T-helper 2 cell (primary cell): ENCODE measurements at places on chromosomes 6 and 20.

DNA sequence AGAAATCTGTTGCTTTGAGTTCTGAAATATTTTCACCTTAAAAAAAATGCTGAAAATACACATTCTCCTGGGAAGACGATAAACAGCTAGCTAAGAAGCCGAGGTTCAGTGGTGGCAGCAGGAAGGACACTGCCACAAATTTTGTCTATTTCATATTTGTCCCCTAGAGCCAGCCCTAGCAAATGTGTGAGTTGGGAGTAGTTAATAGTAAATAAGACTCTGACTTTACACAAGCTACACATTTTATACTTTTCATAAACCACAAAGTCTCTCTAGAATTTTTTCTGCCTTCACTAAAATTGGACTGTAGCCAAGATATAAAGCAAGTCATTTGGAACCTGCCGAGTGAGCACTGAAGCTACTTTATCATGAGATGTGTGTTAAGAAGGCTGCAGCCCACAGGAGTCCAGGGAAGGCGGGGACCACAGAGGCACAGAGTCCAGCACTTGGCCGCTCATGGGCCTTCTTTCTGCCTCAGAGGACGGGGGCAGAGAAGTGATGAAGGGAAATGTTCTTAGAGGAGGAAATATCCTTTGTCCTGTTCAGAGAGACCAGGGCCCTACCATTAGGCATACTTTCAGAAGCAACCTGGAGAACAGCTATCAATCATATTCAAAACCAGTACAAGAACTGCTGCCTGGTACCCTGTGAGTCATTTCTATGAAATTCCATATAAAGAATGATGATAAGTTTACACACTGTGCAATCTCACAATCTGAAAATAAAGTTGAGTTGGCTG lies 241.7 kb upstream of the TAB2 start:
- no peak for DNase-seq

GRCh38 chr20:38645980-38646858 lies 44.6 kb downstream of the ARHGAP40 start:
- DNase-seq = peak; percentile 80

DNA sequence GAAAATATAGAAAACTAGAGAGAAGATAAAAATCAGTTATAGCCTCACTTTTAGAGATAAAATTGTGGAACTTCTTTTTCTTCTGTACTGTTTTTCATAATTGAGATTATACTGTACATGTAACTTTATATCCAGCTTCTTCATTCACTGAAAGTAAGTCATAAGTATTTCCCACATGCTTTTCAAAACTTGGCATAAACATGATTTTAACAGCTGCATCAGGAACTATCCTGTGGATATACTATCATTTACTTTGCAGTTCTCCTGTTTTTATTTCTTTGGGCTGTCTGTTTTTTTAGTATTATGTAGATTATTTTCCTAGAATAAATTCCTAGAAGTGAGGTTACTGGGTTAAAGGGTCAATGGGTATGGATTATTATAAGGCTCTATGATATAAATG lies 14.8 kb downstream of the DSTN start:
- no peak for DNase-seq

- no peak for DNase-seq
Measured at GRCh38 chr20:20793591-20793990, 81.1 kb upstream of the RALGAPA2 start.

GRCh38 chr6:104768906-104769305 lies 90.8 kb downstream of the HACE1 start:
- no peak for DNase-seq

GRCh38 chr20:37869334-37869861 lies 33.5 kb upstream of the VSTM2L start:
- no peak for DNase-seq

GRCh38 chr6:111091987-111092386 lies 4.7 kb downstream of the SLC16A10 start:
- DNase-seq = no peak

DNA sequence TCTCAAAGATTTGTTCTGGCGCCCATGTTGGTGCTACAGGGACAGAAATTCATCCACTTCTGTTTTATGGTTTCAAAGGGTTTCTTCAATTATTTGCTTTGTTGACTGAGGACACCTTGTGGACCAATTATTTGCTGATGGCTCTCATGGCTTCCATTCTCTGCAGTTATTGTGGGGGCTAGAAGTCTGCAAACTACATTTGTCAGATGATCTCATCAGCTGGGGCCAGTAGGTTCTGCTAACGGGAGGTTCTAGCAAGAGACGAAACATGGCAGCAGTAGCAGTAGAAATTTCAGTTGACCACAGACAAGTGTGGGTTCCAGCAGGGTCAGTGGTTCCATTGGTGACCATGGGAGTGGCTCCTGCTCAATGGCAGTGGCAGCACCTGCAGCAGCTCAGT lies 72.8 kb upstream of the BLCAP start:
- no peak for DNase-seq

GRCh38 chr20:38889792-38890496 lies 36.3 kb upstream of the FAM83D start:
- DNase-seq = no peak

DNA sequence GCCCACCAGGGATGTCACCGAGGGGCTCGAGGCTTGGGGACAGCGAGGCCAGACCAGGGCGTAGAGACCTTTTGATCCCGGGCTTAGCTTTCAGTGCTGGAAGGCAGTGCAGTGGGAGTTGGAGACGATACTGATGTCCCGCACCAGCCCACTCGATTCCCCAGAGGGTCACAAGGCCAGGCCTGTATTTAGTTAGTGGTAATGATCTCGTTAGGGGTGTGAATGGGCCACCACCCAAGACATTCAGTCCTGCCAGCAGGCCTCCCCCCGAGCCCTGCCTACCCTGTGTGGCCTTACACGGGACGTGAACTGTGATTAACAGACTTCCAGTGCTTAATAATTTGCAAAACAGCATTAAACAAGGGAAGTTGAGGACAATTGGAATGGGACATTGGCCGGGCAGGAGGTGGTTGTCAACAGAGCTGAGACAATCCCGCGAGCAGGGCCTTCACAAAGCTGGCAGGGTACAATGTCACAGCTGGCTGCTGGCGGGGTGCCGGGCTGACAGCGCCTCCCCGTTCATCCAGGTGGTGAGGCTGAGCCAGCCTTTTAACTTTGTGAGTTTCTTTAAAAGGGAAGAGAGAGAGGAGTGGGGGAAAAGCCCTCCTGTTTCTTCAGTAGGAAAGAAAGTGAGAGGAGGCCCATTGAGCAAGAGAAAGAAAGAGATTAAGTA lies 175.3 kb upstream of the RALGAPA2 start:
- no peak for DNase-seq

DNA sequence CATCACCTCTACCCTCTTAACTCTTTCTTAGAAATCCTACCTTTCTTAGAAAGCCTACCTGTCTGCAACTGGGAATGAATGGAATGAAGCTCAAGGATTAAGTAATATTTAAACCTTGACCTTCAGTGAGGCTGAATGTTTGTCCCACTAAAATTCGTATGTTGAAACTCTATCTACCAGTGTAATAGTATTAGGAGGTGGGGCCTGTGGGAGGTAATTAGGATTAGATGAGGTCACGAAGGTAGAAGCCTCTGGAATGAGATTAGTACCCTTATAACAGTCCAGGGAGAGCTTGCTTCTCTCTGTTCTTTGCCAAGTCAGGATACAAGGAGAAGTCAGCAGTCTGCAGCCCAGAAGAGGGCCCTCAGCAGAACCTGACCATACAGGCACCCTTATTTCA lies 158.0 kb downstream of the TENT5A start:
- DNase-seq = no peak

GRCh38 chr6:81950877-81951276 lies 198.4 kb upstream of the TENT5A start:
- no peak for DNase-seq

DNA sequence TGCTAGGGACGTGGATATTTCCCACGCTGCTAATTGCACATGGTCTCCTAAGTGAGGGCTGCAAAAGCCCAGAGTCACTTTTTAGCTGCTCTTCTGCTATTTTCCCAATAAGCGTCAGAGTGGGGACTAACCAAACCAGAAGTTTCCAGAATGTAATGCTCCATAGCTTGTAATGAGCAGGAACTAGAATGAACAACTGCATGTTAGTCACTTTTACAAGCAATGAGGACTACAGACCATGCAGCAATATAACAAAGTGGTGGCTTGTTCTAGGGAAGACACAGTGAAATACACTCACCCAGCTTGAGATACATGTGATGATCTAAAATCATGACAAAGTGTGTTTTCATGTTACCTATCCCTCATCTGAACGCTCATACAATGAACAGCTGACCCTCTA lies 314.1 kb upstream of the SGK1 start:
- DNase-seq = no peak
